ENCODE measurements at places on chromosomes 1 and 21. TPM values are rescaled to one million over a fixed set of nuclear protein-coding genes. Genes with fewer than 3 reads are reported as not detected.
A peak's percentile ranks its signal among the peaks of the same experiment; 100 is the strongest.

- DNase-seq, result no peak
- no peaks in the 10 kb centered on the region for H3K36me3 ChIP-seq
- H3K4me1 ChIP-seq, result no peaks in the 10 kb centered on the region
- H3K27ac ChIP-seq, result no peak overlapping the region
Observed at GRCh38 chr1:29332204-29332603, 95.9 kb downstream of the PTPRU start.

The TNFRSF1B gene
- 8.8 TPM for total RNA-seq

The TPR gene
- total RNA-seq, result 165 TPM

DNA sequence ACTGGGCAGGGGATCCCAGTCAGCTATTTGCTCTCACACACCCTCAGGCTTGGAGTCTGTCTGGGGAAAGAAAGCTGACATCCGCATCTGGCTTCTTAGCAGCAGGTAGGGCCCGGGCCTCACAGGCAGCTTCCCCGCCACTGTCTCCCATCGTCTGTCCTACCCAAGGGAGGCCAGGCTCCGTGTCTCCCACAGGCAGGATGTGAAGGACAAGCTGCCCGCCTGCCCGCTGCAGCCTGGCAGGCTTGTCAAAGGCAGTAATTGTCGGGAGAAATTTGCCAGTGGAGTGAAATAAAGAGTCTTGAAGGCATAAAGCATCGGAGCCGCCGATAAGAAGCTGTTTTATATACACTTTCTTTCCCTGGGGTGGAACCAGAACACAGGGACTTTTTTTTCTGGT, 44.0 kb upstream of the DISP3 start:
- no peaks in the 10 kb centered on the region for H3K4me1 ChIP-seq
- H3K4me3 ChIP-seq, result no peak overlapping the region
- H3K27ac ChIP-seq, result no peak overlapping the region
- H3K36me3 ChIP-seq, result no peaks in the 10 kb centered on the region
- H3K27me3 ChIP-seq, result no peaks in the 10 kb centered on the region

The MTARC2 gene
- 1.5 TPM for total RNA-seq

- no peak overlapping the region for H3K4me3 ChIP-seq
- no peaks in the 10 kb centered on the region for H3K27me3 ChIP-seq
- no peaks in the 10 kb centered on the region for H3K36me3 ChIP-seq
- H3K4me1 ChIP-seq, result no peaks in the 10 kb centered on the region
Observed at GRCh38 chr1:163442231-163442879, 120.6 kb downstream of the NUF2 start.

DNA sequence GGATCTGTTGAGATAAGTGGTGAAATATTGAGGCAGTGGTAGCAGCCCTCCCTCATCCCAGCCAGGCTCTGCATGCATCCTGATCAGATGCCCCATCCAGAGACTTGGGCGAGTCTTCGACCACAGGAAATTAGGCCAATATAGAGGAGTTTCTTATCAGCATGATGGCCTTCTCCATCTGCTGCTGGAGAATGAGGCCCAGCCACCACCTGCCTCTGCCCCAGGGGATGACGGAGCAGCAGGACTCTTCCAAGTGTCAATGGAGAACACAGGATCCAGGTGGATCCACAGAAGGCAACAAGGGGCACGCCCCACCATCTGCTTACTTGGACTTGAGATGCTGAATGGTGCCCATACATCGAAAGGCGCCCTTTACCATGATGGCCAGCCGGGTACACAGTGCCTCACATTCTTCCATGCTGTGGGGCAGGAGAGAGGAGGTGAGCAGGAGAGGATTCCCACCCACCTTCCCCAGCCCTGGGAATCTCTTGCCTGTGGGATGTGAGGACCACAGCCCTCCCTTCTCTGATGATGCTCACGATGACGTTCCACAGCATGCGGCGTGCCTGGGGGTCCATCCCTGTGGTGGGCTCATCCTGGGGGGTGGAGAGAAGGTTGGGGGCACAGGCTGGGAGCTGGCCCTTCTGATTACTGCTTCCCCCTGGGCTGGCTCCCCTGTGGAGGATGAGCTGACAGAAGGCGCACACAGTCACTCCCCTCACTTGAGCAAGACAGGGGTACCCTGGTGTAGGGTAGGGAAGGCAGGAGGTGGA, 91.5 kb upstream of the GCLM start:
- H3K4me1 ChIP-seq, result no peaks in the 10 kb centered on the region
- DNase-seq, result no peak

The ADCY10 gene
- total RNA-seq, result 0.55 TPM

DNA sequence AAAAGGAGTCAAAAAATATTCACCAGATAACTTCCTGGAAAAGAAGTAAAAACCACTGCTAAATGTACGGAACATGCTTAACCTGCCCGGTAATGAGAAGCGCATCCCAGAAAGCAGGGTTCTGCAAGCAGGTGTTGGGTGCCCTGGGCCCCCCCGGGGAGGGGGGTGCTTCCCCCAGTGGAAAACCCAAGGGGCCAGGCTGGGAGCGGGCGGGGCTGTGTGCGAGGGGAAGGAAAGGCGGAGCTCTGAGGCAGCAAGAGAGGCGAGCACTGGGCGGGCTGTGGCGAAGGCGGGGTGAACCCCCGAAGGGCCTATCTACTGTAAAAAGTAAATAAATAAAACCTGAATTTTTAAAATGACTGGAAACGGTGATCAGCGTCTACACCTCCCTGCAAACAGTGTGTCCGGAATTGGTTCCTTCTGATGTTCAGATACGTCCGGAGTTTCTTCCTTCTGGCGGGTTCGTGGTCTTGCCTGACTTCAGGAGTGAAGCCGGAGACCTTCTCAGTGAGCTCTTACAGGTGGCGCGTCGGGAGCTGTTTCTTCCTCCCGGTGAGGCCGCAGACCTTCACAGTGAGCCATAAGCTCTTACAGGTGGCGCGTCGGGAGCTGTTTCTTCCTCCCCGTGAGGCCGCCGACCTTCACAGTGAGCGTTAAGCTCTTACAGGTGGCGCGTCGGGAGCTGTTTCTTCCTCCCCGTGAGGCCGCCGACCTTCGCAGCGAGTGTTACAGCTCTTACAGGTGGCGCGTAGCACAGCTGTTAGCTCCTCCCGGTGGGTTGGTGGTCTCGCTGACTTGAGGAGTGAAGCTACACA, 13.4 kb downstream of the FTCD start:
- no peaks in the 10 kb centered on the region for H3K36me3 ChIP-seq
- H3K27ac ChIP-seq, result no peak overlapping the region

GRCh38 chr1:31063631-31064030, 1.9 kb downstream of the PUM1 start:
- peak overlapping the region; percentile 72 for H3K4me3 ChIP-seq
- H3K4me1 ChIP-seq, result peaks cover 4% of the 10 kb centered on the region
- peak overlapping the region; percentile 95 for H3K27ac ChIP-seq
- no peaks in the 10 kb centered on the region for H3K36me3 ChIP-seq
- no peak for DNase-seq
- no peaks in the 10 kb centered on the region for H3K27me3 ChIP-seq

The ERG gene
- total RNA-seq, result 78.6 TPM

DNA sequence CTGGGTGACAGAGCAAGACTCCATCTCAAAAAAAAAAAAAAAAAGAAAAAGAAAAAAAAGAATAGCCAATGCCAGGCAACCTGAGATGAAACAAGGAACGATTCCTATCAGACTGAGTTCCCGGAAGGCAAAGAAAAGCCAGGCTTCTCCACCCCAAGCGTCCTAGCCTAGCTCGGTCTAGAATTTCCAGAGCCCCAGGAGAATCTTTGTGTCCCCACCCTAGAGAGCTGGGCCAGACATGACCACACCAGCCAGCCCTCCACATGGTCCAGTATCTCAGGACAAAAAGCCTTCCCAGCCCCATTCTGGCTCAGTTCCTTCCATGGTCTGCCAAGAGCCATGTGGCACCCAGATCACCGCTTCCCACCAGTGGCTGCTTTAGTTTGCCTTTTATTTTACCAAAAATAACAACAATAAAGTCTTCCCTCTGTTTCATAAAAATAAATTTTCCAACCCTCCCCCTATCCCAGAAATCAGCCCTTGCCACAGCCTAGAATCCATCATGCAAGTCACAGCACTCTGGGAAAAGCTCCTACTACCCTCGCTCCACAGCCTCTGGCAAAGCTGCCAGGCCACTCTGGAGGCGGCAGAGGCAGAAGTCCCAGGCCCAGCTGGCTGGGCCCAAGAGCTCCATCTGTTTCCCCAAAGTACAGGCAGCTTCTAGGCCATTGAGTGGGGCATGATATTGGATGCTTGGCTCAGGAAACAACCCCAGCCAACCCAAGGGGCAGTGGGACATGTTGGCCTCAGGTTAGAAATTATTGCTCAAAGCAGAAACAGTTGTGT, 3.5 kb upstream of the MKNK1 start:
- H3K4me3 ChIP-seq, result no peak overlapping the region
- H3K36me3 ChIP-seq, result no peaks in the 10 kb centered on the region
- no peak overlapping the region for H3K27ac ChIP-seq
- no peaks in the 10 kb centered on the region for H3K27me3 ChIP-seq

GRCh38 chr1:216119600-216119999, 303.6 kb downstream of the USH2A start:
- no peaks in the 10 kb centered on the region for H3K36me3 ChIP-seq
- DNase-seq, result no peak
- H3K27me3 ChIP-seq, result no peaks in the 10 kb centered on the region

DNA sequence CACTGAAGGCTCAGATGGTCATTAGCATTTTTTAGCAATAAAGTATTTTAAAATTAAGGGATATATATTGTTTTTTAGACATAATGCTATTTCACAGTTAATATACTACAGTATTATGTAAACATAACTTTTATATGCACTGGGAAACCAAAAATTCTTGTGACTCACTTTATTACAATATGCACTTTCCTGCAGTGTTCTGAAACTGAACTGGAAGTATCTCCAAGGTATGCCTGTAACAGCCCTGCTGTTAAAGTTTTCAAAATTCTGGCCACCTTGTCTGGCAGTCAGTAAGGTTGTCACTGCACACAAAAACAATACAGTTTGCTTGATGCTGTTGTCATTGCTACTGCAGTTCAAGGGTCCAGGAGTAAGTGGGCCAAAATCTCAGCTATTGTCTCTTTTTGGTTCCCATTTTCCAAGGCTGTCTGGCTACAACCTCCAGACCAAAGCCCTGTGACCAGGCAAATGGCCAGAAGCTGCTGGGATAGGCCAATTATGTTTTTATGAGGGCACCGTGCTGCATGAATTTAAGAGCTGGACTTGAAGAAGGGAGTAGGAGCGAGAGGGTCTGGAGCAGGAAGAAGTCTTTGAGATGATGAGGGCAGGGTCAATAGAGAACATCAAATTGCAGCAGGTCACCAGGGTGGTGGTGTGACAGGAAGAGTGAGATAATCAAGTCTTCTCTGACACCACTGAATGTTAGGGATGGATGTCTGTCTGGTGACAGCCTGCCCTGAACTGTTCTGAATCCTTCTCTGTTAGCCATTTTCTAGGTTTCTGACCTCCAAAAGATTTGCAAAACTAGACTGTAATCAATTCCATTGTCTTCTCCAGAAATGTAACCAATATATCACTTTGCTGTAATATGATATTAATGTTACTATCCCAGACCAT, 82.3 kb upstream of the CACHD1 start:
- H3K27ac ChIP-seq, result no peak overlapping the region
- H3K4me3 ChIP-seq, result no peak overlapping the region
- H3K27me3 ChIP-seq, result no peaks in the 10 kb centered on the region
- H3K36me3 ChIP-seq, result no peaks in the 10 kb centered on the region

Measured in uterus (tissue), 4 donors.